ENCODE measurements at places on chromosomes 7 and 10.

DNA sequence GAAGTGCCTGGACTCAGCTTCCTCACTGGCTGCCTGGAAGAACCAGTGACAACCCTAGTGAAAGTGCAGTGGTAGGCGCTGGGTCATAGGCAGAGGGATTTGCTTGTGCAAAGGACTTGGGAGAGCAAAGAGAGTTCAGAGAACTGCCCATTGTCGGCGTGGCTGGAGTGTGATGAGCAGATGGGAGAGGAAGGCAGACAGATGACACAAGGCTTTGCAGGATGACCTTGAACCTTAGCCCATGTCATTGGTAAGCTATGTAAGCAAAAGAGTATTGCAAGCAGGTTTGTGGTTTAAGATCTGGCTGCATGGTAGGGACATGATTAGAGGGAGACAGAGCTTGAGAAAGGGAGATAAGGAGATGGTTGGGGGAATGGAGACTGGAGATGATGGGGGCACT lies 35.3 kb upstream of the NOBOX start:
- DNase-seq: no peak

DNA sequence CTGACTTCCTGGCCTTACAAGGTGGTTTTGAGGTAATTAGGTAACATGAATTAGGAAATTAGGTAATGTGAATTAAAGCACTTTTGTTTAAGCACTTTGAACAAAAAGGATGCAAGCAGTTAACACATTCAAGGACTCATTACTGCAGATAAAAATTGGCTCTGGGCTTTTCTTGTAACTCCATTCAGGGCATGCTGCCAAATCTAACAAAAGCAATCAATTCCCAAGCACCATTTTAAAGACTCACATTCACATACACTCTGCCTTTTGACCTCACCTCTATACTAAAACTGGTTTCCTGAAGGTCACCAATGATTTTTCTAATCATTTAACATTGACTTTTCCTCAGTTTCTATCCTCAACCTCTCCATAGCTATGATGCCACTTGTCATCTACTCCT lies 251.2 kb upstream of the RHOBTB1 start:
- DNase-seq: no peak

- DNase-seq: no peak
Measured at GRCh38 chr10:113704637-113705343, 25.1 kb downstream of the CASP7 start.

GRCh38 chr7:46035166-46035565 lies 114.1 kb upstream of the IGFBP3 start:
- DNase-seq: no peak

GRCh38 chr7:137989094-137989493 lies 12.8 kb downstream of the CREB3L2 start:
- no peak for DNase-seq

- DNase-seq: no peak
Measured at GRCh38 chr10:6751363-6751762, 171.3 kb upstream of the PRKCQ start.

DNA sequence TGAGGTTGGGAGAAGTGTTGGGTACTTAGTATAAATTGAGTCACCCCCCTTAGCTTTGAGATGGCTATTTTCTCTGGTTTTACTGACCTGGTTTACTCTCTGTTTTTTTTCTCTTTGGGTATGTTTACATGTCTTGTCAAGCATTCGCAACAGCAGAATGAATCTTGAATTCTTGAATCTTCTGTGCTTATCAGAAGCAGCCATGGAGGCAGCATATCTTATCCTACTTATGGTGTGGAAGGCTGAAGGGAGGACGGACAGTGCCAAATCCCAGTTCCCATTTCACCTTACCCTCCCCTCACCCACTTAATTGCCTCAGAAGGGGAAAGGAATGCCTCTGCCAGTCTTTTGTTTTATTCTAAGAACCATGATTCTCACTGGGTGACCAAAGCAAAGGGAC lies 3.7 kb downstream of the SND1 start:
- DNase-seq: no peak

DNA sequence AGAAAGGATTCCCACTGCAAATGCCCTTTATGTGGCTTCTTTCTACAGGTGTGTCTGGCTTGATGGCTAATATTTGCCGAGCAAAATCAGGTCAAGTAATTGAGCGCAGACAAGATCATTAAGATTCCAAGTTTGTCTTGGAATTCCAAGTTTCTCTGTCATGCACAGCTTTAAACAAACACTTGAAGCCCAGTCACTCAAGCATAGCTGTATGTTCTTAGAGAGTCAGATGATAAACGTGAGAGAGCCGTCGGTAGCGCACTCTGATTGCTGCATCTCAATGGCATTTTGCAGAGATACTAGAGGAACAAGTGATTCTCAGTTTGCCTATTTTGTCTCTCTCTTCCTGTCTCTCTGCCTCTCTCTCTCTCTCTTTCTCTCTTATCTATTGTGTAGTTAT lies 658 bp downstream of the DMBT1 start:
- DNase-seq: peak; percentile 61

GRCh38 chr10:6678211-6678803 lies 98.2 kb upstream of the PRKCQ start:
- DNase-seq: peak; percentile 6

DNA sequence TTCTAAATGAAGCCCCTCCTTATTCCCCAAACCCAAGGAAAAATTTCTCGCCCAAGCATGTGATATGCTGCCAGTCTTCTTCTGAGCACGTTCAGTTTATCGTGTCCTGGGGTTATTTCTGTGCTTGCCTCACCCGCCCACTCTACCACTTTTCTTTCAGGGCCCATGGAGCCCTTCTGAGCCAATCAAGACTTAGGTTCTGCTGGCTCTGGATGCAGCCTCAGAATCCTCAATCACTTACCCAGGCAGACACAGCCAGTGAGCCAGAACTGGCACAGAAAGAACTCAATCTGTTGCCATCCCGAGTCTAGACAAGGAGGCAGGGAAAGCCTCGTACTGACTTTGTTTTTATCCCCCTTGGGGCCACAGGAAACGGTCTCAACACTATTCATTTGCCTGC lies 34.2 kb upstream of the C10orf90 start:
- no peak for DNase-seq

GRCh38 chr7:21948887-21949540 lies 3.3 kb upstream of the CDCA7L start:
- DNase-seq: no peak

- DNase-seq: peak; percentile 90
Measured at GRCh38 chr7:47474937-47475879, 106.7 kb downstream of the TNS3 start.

- DNase-seq: no peak
Measured at GRCh38 chr10:642186-642890, 47.1 kb downstream of the DIP2C start.

- no peak for DNase-seq
Measured at GRCh38 chr7:137241655-137242360, 101.7 kb downstream of the PTN start.

- DNase-seq: no peak
Measured at GRCh38 chr10:100740476-100741377, 4.7 kb upstream of the PAX2 start.

GRCh38 chr7:93015779-93016481 lies 101.8 kb downstream of the SAMD9 start:
- no peak for DNase-seq

DNA sequence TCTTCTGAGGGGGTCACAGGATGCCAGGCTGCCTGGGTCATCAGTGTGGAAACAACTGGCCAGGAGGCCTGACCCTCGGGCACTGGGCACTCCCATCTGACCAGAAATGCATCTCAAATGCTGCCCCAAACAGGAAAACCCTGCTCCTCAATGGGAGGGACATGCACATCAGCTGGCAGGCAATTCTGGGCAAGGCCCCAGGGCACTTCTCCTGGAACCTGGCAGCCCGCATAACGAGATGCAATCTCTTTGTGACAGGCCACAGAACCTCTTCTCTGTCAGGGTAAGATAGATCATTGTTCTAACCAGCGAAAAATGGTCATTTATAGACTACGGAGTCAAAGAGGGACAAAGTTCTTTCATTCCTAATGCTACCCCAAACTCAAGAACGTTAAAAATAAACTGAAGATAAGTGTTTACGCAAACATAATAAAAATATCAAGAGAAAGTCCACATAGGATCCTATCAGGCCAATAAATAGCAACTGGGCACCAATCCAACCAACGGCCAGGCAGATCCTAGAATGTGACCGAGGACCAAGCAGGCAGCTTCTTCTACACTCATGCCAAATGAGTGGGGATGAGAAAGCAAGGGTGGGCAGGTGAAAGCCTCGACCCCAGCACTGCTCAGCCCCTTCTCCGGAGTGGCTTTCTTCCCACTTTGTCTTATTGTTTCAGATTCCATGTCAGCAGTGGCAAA lies 212.3 kb downstream of the TCERG1L start:
- DNase-seq: no peak

DNA sequence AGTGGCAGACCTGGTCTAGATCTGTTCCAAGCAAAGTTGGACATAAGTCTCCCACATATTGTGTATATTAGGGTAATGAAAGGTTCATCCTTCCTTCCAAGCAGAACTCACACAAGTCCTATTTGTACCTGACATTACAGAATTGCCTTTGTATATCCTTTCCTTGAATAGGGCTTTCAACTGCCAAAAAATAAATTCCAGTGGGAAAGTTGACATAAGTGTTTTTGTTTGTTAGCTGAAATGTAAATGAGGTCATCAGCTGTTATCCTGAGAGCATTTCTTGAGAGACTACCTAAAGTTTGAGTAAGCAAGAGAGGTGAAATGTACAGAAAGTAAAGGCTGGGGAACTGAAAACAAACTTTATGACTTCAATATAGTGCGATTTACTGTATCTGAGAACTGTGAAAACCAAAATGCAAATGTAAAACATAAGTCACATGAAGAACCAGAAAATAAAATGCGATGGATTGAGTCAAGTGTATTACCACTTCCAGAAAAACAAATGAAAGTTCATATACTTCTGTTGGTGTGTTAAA lies 527.3 kb upstream of the SEMA3D start:
- DNase-seq: no peak

DNA sequence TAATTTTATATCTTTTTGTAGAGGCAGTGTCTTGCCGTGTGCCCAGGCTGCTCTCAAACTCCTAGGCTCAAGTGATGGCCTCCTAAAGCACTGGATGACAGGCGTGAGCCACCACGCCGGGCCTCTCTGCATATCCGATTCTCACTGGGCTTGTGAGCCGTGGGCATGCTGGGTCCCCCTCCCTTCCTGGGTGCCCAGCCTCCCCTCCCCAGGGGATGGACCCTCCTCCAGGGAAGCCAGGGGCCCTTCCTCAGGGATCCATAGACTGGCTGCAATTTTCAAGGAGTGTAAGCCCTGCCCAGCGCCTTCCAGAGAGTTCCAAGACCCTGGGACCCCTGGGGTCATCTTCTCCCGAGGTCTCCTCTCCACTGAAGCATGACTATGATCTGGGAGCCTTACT lies 23.7 kb upstream of the ELFN1 start:
- no peak for DNase-seq

GRCh38 chr7:116315293-116315692 lies 105.0 kb downstream of the TES start:
- DNase-seq: no peak

GRCh38 chr10:6781133-6781770 lies 201.2 kb upstream of the PRKCQ start:
- no peak for DNase-seq

GRCh38 chr7:93836116-93836515 lies 54.4 kb downstream of the TFPI2 start:
- DNase-seq: no peak

- no peak for DNase-seq
Measured at GRCh38 chr10:24701447-24701846, 22.2 kb downstream of the ARHGAP21 start.

DNA sequence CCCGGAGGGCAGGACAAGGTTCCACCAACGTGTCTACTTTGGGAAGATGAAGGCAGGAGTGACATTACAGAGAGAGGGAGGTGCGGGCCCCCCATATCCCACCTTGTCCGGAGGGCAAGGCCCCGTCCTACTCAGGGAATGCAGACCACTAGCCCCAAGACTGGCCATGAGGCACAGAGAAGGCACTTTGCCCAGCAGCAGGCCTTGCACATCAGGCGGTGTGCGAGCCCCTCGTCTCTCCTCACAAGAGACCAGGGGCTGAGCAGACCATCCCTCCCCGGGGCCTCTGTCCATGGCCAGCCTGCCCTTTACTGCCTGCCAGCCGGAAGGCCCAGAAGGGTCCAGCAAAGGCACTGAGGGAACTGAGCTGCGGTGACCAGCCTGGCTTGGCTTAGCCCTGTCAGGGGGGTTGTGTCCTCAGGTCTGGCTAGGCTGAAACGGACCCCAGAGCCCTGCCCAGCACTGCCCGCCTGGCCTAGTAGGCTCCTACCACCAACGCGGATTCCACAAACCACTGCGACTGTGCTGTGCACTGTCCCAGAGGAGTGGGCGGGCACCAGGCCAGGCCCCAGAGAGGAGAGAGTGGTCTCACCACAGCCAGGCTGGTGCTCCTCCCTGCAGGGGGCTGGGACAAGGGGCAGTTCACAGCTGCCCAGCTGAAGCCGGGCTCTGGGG lies 16.7 kb downstream of the CAMK2B start:
- no peak for DNase-seq

- peak; percentile 93 for DNase-seq
Measured at GRCh38 chr10:29804025-29804852, 169.5 kb upstream of the SVIL start.

DNA sequence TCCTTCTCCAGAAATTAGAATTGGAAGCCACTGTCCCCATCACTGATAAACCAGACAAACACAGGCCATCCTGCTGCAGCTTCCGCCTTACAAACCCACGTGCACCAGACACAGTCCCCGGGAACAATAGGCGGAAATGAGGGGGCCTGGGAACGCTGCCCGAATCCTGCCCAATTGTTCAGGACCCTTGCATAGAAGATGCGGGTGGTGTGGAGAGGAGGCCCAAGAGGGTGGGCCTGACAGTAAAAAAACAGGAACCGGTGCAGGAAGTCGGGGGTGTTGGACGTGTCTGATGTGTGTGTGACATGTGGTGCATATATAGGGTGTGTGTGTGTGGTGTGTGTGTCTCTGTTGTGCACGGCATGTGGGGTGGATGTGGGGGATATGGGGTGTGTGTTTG lies 26.5 kb upstream of the CHST15 start:
- DNase-seq: no peak

DNA sequence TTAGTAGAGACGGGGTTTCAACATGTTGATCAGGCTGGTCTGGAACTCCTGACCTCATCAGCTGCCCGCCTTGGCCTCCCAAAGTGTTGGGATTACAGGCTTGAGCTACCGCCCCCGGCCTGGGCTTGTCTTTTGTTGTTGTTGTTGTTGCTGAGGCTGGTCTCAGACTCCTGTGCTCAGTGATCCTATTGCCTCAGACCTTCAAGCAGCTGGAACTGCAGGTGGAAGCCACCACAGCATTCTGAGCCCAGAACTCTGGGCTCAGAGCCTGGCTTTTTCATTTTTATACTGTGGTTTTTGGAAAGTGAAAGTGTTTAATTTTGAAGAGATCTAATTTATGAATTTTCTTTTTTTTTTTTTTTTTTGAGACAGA lies 16.2 kb upstream of the DNAJB6 start:
- DNase-seq: no peak

DNA sequence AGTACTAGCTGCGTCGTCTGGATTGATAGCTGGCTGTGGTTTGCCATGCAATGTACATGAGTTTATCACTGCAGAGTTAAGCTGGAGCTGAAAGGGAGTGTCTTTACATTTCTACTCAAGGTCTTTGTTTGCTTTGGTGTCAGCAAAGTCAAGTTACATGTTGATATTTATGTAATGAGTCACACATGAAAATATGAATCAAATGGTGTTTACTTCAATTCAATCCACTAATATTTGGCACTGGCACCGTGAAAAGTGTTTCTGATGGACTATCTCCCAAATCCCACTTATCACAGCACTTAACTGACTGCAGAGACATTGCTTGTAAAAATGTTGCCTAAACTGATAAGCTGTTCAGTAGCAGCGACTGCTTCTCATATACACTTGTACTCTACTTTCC lies 395.9 kb downstream of the TFEC start:
- no peak for DNase-seq

- no peak for DNase-seq
Measured at GRCh38 chr7:108136191-108136688, 6.1 kb upstream of the LAMB4 start.
